Amniotic stem cell (primary cell): ENCODE measurements at places on chromosomes 5 and 9.

DNA sequence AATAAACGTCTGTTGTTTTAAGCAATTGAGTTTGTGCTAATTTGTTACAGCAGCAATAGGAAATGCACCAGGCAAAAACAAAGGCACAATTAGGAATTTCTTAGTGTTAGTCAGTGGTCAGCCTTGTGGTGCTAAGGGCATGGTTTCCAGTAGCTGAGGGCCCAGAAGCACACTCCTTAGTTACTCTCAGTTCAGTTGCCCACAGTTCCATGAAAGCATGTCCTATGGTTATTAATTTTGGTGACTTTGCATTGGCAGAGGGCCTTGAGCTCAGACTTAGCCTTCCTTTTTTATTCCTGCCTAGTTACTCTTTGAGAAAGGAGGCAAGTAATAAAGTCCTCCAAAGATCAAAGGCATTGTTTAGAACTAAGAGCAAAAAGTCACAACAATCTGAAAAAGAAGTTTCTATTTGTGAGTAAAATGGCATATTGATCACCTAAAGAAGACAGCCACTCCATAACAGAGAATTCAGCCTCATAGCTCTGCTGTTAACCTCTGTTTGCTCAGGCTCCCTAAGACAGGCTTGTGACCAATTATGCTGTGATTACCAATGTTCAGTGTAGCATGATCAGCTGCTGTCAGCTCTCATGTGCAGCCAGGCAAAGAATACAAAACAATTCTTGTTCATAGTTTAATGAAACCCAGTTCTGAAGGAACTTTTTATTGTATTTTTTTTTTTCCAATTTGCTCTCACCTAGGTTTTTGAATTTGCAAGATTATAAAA, 57.0 kb upstream of the MROH2B start:
- DNase-seq = no peak

GRCh38 chr5:72145348-72145747, 38.1 kb downstream of the MAP1B start:
- no peak for DNase-seq

- DNase-seq = no peak
Observed at GRCh38 chr9:21711504-21711903, 90.9 kb upstream of the MTAP start.

DNA sequence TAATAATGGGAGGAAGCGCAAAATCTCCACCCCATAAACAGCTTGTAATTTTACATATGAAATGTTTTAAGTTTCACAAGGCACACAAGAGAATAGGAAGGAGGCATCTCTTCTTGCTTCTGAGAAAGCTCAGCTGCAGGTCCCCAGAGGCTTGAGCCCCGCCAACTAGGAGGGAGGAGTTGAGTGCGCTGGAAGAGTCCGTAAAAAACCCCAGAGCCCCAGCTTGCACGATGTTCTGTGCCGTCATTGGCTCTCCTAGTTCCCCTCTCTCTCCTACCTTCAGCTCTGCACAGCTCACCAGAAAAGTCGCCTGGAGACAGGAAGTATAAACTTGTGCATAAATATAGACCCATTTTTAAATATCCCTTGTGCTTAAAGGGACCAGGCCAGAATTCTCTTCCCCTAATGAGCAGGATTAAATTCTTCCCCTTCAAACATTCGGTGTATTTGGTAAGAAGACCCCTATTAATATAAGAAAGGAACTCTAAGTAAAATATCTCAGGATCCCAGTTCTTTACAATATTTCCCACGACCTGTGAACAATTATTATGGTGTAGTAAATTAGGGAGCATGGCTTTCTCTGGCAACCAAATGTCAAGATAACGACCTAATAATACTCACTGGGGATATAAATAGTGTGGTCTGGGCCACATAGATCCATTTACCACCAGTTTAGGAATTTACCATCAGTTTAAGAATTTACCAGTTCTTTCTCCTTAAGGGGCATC, 13.7 kb downstream of the GLRX start:
- no peak for DNase-seq

DNA sequence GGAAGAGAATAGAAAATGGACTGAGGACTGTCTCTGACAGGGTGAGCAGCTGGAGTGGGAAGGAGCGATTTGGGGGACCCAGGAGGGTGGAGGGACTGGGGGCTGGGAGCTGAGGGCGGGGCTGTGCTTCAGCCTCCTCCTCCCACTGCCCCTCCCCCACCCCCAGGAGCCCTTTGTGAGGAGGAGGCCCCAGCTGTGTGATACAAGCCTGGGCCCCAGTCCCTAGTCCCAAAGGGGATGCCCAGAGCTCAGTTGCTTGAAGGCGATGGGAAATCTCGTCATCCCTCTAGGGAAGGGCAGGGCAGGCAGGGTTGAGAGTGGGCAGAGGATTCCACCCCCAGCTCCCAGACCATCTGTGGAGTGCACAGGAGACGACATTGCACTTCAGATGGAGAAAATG, at the start of gene SPATA31E1:
TSS of gene SPATA31E1 (plus strand) at position 251 of the 400 bp plus-strand sequence. CDS start at position 266, 15 bp downstream.
- DNase-seq = no peak
